NCI-H1417 treated with DMSO at 0.1 percent for 48 hours (cell line): ENCODE measurements at places on chromosomes 7 and 10.

DNA sequence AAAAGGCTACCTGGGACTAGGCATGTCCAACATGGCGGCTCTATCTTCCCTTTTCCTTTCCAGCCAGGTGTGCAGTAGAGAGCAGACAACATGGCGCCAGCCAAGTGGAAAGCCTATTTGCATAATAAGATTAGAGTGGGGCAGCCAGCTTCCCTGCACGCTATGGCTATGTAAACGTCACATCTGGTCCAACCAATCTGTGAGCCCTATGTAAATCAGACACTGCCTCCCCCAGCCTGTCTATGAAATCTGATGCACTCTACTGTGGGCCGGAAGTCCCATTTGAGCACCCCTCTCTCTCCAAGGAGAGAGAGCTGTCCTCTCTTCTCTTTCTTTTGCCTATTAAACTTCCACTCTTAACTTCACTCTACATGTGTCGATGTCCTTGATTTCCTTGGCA, 984.9 kb upstream of the AUTS2 start:
- DNase-seq = no peak

DNA sequence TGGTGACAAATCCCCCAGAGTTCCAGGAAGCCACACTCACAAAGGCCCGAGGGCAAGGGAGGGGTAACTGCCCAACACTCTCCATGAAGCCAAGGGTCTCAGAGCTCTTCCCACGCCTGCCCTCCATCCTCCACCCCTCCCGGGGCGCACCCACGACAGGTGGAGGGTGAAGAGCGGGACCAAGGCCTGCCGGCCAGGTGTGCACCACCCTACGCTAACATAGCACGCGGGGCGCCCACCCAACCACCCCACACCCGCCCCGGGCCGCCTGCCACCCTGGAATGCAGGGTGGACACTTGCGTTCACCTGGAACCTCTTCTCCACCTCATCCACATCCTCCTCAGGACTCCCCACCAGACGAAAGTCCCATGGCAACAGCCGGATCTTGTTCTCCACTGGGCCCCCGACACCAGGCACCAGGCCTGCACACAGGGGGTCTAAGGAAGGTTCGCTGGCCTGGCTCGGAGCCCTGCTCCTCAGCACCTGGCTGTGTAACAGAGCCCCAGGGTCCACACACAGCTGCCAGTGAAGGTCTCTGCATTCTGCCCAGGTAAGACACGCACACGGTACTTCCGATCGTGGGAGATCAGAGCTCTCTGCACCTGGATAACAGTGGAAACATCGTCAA, 32.7 kb downstream of the MAD1L1 start:
- DNase-seq = no peak

DNA sequence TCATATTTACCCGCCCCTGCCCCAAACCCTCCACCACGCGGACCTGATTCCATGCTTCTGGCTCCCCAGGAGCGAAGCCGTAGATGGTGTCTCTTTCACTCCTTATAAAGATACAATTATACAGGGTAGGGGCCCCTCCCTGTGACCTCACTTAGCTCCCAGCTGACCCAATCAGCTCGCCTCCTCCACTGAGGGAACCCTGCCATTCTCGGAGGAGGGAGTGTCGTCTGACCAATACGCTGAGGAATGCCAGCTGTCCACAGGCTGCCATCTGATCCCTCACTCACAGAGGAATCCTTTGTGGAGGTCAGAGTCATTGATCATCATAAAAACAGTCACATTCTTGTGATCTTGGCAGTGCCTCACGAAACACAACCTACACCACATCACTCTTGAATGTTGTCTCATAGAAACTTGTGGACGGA, 67.5 kb upstream of the INSIG1 start:
- no peak for DNase-seq

GRCh38 chr10:3406556-3406955, 234.0 kb upstream of the PITRM1 start:
- no peak for DNase-seq

GRCh38 chr10:95482501-95483233, 78.5 kb downstream of the SORBS1 start:
- no peak for DNase-seq

DNA sequence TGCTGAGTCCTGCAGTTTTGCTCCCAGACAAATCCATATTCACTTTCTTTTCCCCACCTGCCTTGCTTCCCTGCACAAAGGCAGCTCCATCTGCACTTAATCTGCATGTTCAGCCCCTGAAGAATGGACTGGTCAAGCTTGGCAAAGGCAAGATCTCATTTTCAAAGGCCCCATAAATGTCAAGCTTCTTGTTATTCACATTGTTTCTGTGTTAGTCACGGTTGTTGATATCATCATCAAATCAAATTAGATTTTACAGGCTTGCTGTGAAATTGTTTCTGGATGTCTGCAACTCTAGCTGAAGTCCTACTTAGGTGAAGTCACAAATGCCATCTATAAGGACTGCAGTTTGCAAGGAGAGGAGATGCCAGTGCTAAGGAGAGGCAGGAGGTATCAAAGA, 91.0 kb downstream of the GPAM start:
- DNase-seq = no peak

GRCh38 chr10:113142601-113143362, 192.7 kb downstream of the TCF7L2 start:
- DNase-seq = peak; percentile 43

DNA sequence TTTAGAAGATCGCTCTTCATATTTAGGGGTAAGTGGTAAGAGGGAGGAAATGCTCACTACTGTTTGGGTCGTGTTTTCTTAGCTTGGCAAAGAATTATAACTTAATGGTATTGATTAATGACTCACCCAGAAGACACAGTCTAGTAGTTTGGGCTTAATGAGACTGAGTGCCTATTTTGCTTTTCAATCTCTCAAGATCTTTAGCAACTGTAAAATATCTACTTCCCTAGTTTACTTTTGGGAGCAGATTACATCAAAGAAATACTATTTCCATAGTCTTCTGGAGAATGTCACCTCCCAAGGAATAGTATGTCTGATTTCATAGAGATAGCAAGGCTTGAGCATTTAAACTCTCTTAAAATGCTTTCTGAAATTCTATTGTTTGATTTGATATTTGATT, 100.5 kb upstream of the SLC25A13 start:
- no peak for DNase-seq

DNA sequence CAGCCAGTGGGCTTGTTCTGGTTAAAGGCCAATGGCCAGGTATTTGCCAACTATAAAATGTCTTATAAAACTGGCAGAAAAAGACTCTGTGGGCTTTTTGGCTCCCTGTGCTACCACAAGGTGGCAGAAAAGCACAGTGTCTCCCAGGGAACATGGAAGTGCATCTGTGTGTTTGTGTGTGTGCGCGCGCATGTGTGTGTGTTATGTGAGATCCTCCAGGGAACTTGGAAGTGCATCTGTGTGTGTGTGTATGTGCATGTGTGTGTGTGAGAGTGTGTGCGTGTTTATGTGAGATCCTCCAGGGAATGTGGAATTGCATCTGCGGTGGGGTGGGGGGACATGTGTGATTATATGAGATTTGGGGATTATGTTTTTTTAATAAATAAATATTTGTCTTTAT, 30.2 kb upstream of the ABI1 start:
- DNase-seq = no peak

- DNase-seq = no peak
Observed at GRCh38 chr7:100588438-100588837, 2.3 kb downstream of the FBXO24 start.

DNA sequence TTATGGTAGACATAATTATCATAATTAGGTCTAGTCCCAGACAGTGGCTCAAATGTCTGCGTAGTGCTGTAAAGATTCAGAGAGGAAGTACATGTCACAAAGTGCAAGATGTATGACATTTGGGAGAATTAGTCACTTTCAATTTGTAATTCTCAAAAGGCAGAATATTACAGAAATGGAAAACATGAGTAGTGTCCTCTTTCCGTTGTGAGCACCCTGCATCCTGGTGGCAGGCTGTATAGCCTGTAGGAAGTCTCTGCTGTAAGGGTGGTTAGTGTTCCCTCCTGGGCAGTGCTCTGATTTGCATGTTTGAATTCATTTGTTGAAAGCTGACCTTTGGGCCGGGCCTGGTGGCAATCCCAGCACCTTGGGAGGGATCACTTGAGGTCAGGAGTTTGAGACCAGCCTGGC, 17.0 kb downstream of the CDK14 start:
- no peak for DNase-seq

- DNase-seq = no peak
Observed at GRCh38 chr7:30027740-30028215, 434 bp upstream of the PLEKHA8 start.

DNA sequence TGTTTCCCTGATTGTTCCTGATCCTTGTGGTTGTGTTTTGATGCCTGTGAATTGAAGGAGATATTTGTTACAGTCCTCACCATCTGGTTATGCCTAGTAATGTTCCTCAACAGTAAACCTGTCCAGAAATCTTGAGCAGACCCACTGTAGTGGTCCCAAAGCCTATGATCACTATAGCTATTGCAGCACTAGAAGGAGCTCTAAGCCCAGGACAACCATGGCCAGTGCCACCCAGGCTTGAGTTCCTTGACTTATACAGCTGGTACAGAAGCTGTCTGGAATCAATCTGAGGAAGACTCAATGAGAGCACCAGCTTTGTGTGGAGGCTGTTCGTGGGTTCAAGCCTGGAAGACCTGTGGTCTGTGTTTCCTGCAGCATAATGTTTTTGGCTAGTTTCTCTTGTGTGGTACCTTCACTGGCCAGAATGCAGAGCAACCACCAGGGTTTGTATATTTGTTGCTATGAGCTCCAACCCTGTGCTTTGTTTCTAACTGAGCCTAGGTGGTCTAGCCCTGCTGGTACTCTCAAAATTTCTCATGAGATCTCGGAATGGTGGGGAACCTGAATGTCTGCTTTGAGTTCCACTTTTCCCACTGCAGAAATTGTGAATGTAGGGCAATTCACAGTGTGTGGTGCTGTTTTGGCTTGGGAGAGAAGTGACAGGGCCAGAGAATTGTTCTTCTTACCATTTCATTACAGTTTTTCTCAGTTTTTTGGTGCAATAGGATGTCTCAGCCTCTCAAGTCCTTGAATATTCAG, 355.2 kb downstream of the SUGCT start:
- DNase-seq = no peak

DNA sequence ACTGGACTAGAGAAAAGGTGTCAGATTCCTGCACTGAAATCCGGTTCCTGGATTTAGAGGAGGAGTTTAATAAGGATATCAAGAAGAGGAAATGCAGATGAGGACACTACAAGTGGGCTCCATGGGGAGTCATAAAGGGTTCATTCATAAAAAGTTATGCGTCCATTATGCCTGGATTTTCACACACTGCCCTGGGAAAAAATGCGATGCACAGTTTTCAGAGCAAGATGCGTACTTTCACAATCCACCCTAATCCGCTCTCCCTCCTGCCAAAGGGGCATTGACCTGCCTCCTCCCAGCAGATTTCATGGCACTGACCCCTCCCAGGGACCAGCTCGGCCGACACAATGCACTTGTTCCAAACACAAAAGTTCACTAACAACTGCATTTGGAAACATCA, 42.2 kb upstream of the OPALIN start:
- DNase-seq = no peak

DNA sequence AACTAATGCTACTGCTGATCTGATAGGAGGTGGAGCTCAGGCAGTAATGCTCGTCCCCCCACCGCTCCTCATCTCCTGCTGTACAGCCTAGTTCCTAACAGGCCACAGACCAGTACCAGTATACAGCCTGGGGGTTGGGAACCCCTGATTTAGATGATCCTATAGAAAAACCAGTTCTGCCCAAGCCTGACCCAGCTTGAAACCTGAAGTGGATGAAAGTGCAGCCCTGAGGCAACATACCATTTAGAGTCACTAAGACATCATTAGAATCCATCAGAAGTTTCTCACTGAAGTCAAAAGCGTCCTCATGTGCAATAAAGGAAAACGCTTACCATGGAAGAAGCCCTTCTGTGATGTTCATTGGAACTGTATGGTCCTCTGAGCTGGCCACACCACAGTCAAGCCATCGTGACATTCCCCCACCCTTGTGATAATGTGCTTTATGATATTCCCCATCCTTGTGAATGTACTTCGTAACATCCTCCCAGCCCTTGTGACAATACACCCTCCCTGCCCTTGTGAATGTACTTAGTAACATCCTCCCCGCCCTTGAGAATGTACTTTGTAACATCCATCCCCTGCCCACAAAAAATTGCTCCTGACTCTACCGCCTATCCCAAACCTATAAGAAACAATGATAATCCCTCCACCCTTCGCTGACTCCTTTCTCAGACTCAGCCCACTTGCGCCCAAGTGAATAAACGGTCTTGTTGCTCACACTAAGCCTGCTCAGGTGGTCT, 65.9 kb upstream of the HECTD2 start:
- no peak for DNase-seq

DNA sequence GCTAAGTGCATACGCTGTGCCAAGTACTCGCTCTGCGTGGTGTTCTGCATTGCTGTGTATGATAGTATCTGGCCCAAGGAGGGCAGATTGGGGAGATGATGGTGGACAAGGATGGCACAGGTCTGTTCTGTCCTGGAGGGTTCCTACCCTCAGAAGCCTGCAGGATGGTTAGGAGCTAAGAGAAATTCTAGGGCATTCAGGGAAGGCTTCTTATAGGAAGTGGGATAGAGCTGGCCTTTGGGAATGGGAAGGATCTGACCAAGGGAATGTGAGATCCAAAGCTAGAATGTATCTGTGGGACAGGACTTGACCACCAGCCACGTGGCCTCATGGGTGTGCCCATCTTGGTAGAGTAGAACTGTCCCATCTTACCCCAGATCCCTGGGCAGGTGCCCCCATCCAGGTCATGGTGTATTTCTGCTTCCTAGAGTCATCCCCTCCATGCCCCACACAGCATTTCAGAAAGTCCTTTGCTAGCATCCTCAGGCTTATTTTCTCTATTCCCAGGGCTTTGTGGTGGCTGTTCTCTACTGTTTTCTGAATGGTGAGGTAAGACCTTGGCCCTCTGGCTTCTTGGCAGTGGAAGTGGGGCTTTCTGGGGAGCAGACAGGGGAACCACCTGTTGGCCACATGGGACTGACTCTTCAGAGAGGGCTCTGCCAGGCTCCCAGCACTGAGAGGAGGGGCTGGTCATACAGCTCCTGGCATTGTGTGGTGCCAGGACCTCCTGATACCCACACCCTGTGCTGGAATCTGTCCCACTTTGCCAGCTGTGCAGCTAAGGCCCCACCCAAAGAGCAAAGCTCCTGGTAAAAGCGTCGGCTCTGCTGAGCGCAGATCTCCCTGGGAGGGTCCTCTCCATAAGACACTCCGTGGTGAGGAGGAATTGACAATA, 52.5 kb downstream of the ADCYAP1R1 start:
- no peak for DNase-seq

- DNase-seq = no peak
Observed at GRCh38 chr10:92187101-92187500, 103.8 kb downstream of the CPEB3 start.

GRCh38 chr10:50909334-50910014, 24.0 kb upstream of the A1CF start:
- no peak for DNase-seq

- no peak for DNase-seq
Observed at GRCh38 chr10:53606981-53607380, 834.4 kb upstream of the MBL2 start.

DNA sequence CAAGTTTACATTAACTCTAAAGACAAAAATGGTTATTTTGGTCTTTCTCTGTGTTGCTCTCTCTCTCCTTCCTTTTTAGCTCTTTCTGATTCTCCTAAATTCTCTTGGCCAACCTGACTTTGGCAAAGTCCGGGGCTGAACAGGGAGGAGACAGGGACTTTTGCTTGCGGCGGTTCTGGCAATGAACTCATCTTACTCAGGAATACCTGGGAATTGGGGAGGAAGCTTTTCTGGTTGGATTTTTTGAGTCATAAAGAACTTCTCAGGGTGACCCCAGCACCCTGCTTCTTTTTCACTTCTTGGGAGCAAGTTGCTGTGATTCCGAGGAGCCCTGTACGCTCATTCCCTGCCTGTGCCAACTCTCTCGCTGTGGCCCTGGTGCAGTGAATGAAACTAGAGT, 16.0 kb downstream of the GATA3 start:
- no peak for DNase-seq

- DNase-seq = no peak
Observed at GRCh38 chr7:135224027-135224426, 9.6 kb upstream of the STRA8 start.
